ENCODE measurements at places on chromosomes 2 and 18.
A peak's percentile ranks its signal among the peaks of the same experiment; 100 is the strongest.

GRCh38 chr2:238346544-238346943 lies 26.2 kb downstream of the TRAF3IP1 start:
- no peak for DNase-seq

GRCh38 chr2:121400201-121400600 lies 115.2 kb upstream of the TFCP2L1 start:
- no peak for DNase-seq

- DNase-seq = no peak
These were observed 34.1 kb downstream of the CCBE1 start for GRCh38 chr18:59663096-59663495.

GRCh38 chr2:62408241-62408677 lies 97.7 kb downstream of the TMEM17 start:
- no peak for DNase-seq

- no peak for DNase-seq
These were observed 96.4 kb downstream of the CDCA7 start for GRCh38 chr2:173451118-173451517.

- DNase-seq = no peak
These were observed 31.3 kb upstream of the BIN1 start for GRCh38 chr2:127138281-127138680.

DNA sequence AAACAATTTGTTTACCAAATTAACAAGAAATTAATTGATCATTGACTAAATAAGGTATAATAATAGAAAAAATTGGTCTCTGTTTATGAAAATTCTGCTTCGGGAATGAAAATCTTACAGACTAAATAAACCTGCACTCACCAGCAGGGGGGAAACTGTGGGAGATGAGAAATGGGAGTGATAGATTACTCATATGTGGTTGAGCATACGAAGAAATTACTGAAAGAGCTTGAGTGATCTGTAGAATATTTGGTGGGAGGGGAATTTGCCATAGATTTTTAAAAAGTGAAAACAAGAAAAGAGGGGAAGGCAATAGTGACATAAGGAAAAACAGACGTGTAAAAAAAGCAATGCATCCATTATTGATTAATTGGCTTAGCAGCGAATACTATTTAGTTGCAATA lies 2.2 kb downstream of the HMSD start:
- no peak for DNase-seq

DNA sequence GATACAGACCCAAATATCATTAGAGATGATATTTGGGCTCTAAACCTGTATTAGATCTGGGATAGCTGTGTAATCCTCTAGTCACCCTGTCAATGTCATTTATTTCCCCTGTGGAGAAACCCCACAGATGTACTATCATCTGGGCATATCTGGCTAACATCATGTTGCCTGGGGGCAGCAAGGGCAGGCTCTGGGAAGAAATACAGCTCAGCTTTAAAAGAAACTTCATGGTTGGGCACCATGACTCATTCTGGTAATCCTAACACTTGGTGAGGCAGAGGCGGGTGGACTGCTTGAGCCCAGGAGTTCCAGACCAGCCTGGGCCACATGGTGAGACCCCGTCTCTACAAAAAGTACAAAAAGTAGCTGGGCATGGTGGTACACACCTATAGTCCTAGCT lies 282.5 kb downstream of the SLC8A1 start:
- no peak for DNase-seq

DNA sequence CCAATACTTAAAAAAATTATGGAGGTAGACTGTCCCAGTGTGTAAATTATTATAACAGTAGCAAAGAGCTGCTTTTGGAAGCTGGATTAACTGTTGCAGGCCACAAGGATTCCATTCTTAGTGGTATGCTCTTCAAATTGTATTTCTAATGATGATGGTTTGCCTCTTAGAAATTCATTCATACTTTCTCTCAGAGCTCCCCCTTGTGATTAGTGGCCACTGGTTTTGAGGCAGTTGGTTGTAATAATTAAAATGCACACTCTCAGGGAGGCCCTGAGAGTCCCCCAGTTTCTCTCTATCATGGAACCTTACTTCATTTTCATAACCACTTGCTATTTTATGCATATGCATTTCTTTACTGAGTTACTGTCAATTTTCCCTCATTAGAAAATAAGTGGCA lies 122.5 kb downstream of the PLA2R1 start:
- DNase-seq = peak; percentile 71

DNA sequence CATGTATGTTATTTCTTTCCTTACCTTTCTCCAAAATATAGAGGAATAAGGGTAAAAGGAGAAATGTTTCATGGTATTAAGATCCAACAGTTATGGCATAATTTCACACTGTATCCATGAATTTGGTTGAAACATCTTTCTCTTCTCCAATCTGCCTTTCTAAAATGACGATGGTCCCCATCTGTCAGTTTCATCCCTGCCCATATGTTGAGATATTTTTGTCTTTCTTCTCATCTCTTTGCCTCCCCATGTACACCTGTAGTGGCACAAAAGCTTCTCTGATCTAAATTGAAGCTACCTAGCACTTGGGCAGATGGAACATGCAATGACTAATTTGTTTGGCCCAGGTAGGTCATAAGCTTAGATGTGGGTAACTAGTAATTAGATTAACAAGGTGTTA lies 90.7 kb upstream of the LRRTM1 start:
- DNase-seq = no peak

DNA sequence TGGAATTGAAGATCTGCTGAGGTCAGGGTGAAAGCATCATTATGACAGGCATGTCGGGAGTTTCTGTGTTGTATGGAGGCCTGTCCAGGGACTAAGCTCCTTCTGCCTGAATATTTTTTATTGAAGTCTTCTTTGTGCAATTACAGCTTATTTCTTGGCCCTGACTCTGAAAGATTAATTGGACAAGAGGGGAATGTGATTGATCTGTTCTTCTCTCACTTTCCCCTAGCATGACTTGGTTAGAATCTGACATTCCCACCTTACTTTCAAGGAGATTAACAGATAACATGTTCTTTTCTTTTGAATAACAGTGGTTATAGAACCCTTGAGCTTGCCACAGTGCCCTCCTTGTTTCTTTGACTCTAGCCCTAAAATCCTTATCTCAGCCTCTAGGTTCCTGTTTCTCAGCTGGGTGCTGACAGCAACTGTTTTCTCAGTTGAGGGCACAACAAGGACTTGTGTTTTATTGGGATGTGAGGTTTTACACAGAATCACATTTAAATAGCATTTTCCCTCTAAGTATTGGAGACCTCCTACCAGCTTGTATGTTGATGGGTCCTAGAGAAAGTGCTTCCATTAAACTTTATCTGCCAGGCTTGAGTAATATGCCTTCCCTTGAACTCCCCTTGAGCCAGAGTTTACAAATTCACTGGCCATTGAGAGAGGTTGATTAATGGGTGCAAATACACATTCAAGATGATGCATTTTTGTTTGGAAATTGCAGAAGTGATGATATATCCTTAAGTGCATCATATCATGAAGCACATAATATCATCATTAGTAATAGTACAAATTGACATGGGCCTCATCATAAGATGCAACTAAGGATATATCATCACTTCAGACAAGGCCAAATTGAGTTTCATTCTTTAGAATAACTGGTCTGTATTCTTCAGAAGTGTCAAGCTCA lies 12.5 kb downstream of the TTLL4 start:
- peak; percentile 75 for DNase-seq

- no peak for DNase-seq
These were observed 254.5 kb downstream of the NEDD4L start for GRCh38 chr18:58298251-58299134.

GRCh38 chr18:35564795-35565453 lies 16.6 kb upstream of the GALNT1 start:
- no peak for DNase-seq

Measured in hematopoietic multipotent progenitor cell treated with erythropoietin and hydrocortisone succinate and interleukin-3 and kit ligand, for 4 days (in vitro differentiated cells).